ENCODE measurements at places on chromosomes 2 and 18. TPM values are rescaled to one million over a fixed set of nuclear protein-coding genes. Genes with fewer than 3 reads are reported as not detected.

The PLEK gene
- total RNA-seq = 0.06 TPM

The IMPACT gene
- total RNA-seq = 11.5 TPM

The SERPINB8 gene
- 7.8 TPM for total RNA-seq

The OTOF gene
- total RNA-seq = 0.11 TPM

The HOXD11 gene
- 7.0 TPM for total RNA-seq

The EVX2 gene
- not detected for total RNA-seq

The HK2 gene
- 1.2 TPM for total RNA-seq

The ZNF385B gene
- total RNA-seq = 0.18 TPM

The LYPD1 gene
- 14.4 TPM for total RNA-seq
